ENCODE measurements at places on chromosomes 1 and 21.

DNA sequence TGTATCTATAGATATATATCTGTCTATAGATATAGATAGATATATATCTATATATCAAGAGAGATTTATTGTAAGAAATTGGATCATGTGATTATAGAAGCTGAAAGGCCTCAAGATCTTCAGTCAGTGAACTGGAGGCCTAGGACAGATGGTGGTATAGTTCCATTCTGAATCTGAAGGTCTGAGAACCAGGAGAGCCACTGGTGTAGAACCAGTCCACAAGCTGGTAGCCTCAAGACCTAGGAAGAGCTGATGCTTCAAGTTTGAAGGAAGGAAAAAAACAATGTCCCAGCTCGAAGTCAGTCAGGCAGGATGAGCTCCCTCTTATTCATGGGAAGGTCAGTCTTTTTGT is 213.2 kb upstream of the JUN start:
- DNase-seq, result no peak

DNA sequence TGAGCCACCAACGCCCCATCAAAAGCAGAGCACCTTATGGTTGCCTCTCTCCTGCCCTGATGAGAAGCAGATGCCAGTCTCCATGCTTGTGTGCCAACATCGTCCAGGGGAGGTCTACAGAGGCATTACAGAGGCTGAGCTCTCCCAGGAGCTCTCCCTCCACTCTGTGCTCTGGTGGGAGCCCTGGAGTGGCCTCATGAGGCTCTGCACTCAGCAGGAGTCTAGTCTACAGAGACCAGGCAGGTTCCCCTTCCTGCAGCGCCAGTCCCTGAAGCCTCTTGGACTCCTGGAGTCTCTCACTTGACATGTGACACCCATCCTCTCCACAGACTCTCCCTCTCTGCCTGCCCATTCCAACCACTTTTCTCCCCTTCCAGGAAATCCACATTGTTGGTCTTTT is 3.4 kb downstream of the DCST1 start:
- DNase-seq, result no peak

DNA sequence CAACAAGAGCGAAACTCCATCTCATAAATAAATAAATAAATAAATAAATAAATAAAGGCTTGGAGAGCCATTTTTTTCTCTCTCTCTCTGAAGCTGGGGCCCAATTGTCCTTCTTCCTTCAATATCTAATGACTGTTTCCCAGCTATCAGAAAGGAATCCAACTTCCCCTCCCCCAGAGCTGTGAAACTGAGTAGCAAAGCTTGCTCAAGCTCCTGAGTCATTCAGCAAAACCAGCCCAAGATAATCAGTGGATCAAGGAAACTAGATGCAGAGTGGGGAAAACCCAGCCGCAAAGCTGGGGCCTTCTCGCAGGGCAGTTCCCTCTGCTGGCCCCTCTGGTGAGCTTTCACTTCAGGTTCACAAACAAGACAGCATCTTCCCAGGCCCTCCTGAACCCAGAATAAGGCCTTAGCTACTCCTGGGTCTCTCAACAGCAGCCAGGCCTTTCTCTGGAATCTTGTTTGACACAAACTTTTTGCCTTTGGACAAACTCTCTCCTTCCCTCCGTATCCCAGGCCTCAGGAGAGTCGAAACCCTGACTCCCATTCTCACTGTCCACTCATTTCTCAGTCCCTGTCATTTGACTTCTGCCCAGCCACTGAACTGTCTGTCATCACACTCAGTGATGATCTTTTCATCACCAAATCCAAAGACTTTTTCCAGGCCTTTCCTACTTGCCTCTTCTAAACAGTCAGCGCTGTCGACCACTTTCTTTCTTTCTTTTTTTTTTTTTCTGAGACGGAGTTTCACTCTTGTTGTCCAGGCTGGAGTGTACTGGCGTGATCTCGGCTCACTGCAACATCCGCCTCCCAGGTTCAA is 18.0 kb upstream of the PTP4A2 start:
- peak; percentile 42 for DNase-seq

DNA sequence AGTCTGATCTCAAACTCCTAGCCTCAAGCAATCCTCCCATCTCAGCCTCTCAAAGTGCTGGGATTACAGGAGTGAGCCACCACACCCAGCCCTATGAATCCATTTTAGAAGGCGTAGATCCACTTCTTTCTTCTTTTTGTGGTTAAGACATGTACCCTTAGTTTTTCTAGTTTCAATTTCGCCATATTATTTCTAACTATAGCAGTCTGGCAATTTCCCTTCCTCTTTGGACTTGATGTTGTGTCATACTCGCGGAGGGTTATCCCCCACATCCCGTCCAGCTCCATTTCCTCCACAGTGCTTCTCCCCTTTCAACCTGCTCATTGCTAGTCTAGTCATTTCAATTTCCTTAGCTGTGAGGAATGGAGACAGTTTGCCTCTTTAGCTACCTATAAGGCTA is 5.2 kb upstream of the LRRC8D start:
- DNase-seq, result no peak

GRCh38 chr1:3954170-3955169 is 54.4 kb upstream of the C1orf174 start:
- no peak for DNase-seq

DNA sequence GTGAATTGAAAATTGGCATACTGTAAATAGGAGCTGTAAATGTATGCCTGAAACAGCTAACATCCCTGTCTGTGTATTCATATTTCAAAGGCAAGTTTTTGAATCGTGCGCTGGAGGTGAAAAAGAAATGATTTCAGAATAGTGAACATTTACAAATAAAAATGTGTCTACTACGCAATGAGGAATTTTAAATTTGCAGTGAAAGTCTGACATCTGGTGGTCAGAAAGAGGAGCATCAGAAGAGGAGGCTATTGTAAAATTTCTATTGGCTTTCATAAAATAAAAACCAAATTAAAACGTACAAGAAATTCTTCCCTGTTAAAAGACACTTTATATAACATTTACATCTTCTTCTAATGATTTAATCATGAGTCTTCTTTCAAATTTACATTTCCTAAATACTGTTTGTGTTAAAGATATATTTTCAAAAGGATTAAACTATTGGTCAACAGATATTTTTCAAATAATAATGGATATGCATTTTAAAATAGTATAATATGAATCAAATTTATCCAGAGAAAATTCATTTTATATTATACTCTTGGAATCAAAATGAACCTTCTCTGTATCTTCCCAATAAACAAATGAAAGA is 113.7 kb upstream of the RRP15 start:
- peak; percentile 27 for DNase-seq

GRCh38 chr1:151988405-151988923 is 5.2 kb downstream of the S100A10 start:
- no peak for DNase-seq

GRCh38 chr21:26080211-26080610 is 90.4 kb downstream of the APP start:
- DNase-seq, result no peak

DNA sequence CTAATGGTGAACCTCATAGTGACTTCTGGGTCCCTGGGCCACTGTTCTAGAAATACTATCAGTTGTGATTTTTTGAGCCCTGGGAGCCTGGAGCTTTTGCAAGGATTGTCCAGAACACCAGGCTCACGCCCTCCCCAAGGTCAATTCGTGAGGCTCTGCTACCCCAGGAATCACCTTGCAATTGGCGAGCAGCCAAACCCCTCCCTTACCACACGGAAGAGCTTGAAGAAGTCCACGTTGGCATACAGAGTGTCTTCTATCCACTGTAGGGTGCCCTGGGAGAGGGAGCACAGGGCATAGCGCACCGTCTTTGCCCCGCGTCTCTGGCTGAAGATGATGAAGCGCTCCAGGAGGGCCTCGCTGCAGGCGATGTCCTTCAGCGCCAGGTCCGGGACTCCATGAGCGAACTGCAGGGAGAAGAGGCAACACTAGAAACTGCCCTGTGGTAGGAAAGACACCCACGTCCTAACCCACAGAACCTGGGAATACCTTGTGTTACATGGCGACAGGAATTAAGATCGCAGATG is 22.3 kb downstream of the ABCA4 start:
- no peak for DNase-seq

GRCh38 chr1:42830631-42831030 is 13.4 kb upstream of the SVBP start:
- no peak for DNase-seq

DNA sequence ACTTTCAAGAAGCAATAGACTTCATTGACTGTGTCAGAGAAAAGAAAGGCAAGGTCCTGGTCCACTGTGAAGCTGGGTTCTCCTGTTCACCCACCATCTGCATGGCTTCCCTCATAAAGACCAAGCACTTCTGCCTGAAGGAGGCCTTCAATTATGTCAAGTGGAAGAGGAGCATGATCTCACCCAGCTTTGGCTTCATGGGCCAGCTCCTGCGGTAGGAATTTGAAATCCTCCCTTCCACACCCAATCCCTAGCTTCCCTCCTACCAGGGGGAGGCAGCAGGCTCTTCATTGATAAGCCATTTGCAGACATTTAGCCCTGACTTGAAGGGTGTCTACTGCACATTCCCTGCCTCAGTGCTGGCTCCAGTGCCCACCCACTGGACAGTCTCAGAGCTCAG is 84.3 kb upstream of the RHOU start:
- DNase-seq, result no peak

DNA sequence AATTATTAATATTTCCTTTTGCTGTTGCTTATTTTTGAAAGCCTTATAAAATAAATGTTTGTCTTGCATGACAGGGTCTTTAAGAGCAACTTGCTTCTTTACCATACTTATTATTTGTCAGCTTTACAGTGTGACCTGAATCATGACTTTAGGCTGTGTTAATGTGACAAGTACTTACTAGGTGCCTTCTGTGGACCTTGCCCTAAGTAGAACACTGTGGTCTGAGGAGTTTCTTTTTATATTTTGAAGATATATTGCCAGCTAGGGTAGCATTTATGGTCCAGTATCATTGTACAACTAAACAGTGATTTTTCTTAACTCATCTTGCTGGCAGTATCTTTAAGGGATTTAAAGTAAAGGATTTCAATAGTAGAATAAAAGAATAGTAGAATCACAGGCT is 45.4 kb upstream of the LAMC2 start:
- no peak for DNase-seq

- DNase-seq, result no peak
These were observed 21.2 kb upstream of the EPRS1 start for GRCh38 chr1:220067269-220068204.

DNA sequence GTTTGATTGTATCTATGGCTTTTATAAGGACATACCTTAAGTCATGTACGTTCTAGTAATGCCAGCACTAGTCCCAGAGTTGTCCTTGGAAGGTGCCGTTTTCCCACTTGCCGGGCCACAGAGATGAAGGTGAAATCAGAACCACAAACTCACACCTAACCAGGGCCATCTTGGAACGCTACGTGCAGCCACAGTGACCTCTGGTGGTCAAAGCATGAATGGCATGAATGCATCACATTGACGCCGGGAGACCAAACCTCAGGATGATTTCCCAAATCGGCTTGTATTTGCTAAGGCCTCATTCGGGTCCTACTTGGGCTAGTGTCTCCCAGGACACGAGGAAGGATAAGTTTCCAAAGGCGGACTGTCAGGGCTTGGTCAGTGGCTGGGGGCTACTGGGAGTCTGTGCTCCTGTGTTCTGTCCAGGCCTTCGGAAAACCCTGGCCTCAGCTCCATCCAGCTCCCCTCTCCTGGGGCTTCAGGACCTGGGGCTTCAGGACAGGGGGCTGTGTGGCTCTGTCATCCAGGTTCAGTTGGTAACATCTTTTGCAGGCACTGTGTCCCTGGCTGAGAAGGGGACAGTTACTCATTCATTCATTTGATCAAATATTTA is 260.5 kb downstream of the PRDM2 start:
- DNase-seq, result peak; percentile 42

DNA sequence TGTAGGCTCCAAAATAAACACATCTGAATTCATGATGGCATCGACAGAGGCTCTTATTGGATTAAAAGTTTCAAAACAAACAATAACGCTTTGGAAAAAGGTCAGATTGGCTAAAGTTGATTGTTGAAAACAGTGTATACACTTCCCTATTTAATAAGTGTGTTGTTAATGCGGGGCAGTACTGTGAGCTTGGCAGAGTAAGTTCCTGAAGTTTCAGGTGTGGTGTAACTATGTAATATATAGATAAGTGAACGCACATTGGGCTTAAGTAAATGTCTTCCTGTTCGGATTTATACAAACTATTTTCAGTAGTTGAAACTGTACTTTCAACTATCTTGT is 810 bp downstream of the ZBTB37 start:
- no peak for DNase-seq

DNA sequence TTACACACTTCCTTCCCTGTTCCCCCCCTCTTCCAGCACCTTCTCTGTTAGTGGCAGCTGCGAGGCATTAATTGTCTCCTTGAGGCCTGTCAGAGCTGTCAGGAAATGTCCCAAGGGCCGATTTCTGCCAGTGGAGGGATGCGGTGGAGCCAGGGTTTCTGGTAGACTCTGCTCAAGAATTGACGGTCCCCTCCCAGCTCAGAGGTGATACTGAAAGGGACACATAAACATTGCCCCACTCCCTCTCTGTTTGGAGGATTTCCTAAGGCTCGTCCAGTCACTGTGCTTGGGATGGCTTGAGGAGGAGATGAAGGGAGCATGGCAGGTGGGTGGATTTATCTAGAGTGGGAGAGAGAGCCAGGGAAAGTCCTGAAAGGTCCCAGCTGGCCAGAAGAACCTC is 61.4 kb upstream of the CD34 start:
- no peak for DNase-seq

- DNase-seq, result no peak
These were observed 43.7 kb downstream of the ADAMTS1 start for GRCh38 chr21:26801498-26801897.

GRCh38 chr1:170494369-170494768 is 37.6 kb upstream of the GORAB start:
- no peak for DNase-seq

GRCh38 chr1:154479764-154480421 is 22.1 kb upstream of the TDRD10 start:
- peak; percentile 64 for DNase-seq

DNA sequence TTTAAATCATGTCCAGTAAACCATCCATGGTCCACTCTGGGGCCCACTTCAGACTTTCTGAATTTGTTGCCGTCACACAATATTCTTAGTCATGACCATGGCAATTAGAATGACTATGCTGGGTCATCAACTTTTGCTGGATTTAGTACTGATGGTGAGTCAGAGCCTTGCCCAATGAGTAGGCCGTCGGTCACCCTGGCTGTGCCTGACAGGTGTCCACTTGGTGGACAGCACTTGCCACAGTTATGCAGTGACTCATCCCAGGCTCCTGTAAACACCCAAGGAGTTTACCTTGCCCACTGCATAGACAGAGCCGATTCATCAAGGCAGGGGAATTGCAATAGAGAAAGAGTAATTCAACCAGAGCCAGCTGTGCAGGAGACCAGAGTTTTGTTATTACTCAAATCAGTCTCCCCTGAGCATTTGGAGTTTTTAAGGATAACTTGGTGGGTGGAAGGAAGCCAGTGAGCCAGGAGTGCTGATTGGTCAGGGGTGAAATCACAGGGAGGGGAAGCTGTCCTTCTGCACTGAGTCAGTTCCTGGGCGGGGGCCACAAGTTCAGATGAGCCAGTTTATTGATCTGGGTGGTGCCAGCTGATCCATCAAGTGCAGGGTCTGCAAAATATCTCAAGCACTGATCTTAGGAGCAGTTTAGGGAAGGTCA is 333.8 kb downstream of the PTPRU start:
- DNase-seq, result no peak

GRCh38 chr1:234562334-234562733 is 47.6 kb downstream of the IRF2BP2 start:
- DNase-seq, result no peak

GRCh38 chr1:184618851-184619250 is 135.8 kb downstream of the EDEM3 start:
- DNase-seq, result no peak

GRCh38 chr1:3151456-3151855 is 82.5 kb downstream of the PRDM16 start:
- DNase-seq, result no peak

- peak; percentile 68 for DNase-seq
These were observed 7.3 kb upstream of the CTRC start for GRCh38 chr1:15430787-15431570.
